ENCODE measurements at places on chromosomes 16 and 17.

DNA sequence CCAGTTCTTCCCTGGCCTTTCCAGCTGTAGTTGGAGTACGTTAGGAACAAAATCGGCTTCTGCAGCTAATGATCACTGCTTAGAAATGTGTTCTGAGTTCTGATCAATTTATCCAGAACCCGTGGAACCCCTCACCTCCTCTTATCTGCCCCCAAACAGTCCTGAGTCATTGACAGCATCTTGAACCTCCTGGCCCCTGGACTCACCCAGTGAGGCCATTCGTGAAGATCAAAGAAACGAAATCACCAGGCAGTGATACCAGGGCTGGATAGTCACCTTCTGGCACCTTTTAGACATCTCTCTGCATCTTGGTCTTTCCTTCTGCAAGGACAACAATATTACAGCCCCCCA, 17.0 kb upstream of the EXOC7 start:
- no peak for DNase-seq

- no peak for DNase-seq
Observed at GRCh38 chr17:18117533-18117932, 9.0 kb downstream of the MYO15A start.

GRCh38 chr17:51228161-51228560, 31.7 kb downstream of the MBTD1 start:
- DNase-seq = no peak

- DNase-seq = no peak
Observed at GRCh38 chr17:36204724-36205500, 6.0 kb upstream of the CCL4L2 start.

DNA sequence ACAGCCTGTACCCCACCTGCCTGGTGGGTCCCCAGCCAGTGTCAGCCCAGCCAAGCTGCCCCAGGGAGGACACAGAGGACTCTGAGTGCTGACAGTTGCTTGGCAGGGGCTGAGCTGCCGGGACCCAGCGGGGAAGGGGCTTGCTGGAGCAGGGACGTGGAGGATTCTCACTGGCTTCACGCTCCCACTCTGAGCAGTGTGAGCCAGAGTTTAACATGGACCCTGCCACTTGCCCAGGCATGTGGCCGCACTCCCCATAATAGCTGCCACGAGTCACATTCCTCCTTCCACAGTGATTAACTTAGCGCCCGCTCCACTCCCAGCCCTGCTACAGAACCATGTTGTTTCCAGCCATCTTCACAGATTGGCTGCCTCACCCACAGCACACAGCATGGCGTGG, 31.2 kb downstream of the SREBF1 start:
- no peak for DNase-seq

GRCh38 chr17:76511668-76512365, 10.6 kb upstream of the RHBDF2 start:
- DNase-seq = no peak

- DNase-seq = no peak
Observed at GRCh38 chr16:9118170-9118569, 26.7 kb downstream of the HAPSTR1 start.

DNA sequence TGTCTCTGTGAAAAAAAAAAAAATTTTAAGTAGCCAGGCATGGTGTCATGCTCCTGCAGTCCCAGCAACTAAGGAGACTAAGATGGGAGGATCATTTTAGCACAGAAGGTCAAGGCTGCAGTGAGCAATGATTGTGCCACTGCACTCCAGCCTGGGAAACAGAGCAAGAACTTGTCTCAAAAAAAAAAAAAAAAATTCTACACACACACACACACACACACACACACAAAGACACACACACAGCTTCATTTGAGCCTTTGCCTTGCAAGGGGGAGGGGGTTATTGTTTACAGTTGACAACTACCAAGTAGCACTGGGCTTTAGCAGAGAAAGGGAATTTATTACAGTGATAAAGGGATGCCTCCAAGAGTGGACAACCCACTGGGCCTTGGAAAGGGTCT, 4.9 kb upstream of the POLR3E start:
- DNase-seq = no peak

DNA sequence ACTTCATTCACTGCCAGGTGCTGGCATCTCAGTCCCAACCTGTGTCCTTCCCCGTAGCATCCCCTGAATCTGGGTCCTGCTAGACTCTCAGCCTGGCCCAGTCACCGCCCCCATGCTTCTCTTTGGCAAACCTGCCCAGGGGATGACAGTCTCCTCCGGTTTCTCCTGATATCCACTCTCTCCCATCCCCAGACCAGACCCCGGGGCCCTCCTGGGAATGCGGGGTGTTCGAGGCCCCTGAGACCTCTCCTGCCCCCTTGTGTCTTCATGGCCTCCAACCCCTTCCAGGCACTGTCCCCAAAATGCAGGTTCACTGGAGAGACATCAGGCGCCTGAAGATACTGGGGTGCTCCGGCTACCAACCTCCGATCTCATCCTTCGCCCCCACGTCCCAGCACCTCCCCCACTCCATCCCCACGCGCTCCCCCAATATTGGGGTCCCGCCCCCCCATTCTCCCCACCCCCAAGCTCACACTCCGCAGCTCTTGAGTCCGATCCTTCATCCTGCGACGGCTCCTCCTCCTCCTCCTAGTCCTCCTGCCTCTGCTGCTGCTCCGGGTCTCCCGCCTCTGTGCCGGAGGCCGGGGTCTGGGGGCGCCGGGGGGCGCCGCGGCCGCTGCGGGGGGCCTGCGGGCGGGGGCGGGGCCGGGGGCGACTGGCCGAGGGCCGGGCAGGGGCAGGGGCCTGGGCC, 399 bp downstream of the STX1B start:
- DNase-seq = no peak

DNA sequence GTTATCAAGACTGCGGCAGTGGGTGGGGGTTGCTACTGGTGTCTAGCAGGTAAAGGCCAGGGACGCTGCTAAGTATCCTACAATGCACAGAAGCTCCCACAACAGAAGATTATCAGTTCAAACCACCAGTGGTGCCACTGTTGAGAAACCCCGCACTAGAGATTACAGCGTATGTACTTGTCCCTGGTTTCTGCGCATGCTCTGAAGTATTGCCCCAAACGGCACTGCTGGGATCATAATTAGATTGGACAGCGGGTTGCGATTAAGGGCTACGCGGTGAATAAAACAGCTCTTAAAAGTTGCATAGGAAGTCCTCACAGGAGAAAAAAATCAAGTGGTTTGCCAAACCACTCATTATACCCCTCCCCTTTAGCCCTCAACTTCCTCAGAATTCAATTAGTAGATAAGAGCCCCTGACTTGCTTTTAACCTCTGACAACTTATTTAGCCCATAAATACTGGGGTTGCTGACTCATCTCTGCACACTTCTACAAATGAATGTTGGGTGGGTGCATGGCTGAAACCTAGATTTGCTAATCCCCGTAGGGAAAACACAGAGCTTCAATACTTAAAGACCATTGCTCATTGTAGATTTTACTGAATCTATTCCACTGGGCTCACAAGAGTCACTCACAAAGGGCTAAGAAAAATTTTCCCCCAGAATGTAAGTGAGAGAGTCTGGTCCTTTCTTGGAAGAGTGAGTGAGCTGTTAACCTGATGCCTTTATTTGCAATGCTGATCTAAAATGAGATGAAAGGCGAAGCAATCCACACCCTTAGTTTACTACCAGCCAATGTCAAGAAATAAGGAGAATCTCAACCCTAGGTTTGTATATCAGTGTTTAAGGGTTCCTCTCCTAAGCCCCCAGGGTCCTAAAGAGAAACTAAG, 91.8 kb downstream of the RGS9 start:
- no peak for DNase-seq

DNA sequence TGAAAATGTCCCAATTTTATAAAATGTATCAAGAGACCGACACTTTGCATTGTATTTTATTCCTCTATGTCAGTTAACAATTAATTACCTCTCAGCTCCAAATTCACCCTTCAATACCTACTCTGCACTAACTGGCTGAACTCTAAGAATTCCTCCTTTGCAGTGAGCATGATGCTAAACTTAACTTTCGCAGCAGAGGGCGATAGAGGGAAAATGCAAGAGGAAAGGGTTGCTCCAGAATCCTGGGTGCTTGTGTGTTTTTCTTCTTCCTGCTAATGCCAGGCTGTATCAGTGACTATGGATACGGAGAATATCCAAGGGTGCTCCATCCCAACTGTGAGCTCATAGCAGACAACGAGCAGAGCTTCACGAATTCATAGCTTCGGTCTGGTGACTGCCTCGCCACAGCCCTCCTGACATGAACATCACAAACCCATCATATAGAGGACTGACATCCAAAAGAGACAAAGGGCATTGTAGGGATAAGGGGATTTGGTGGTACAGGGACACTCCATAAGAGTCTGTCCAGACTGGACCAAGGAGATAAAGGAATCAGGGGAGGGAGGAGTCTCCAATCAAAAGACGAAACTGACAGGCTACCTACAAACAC, 172.9 kb downstream of the STX8 start:
- no peak for DNase-seq

GRCh38 chr17:81404558-81405165, 9.4 kb downstream of the BAHCC1 start:
- no peak for DNase-seq

- no peak for DNase-seq
Observed at GRCh38 chr17:20032636-20033035, 23.5 kb downstream of the SPECC1 start.

DNA sequence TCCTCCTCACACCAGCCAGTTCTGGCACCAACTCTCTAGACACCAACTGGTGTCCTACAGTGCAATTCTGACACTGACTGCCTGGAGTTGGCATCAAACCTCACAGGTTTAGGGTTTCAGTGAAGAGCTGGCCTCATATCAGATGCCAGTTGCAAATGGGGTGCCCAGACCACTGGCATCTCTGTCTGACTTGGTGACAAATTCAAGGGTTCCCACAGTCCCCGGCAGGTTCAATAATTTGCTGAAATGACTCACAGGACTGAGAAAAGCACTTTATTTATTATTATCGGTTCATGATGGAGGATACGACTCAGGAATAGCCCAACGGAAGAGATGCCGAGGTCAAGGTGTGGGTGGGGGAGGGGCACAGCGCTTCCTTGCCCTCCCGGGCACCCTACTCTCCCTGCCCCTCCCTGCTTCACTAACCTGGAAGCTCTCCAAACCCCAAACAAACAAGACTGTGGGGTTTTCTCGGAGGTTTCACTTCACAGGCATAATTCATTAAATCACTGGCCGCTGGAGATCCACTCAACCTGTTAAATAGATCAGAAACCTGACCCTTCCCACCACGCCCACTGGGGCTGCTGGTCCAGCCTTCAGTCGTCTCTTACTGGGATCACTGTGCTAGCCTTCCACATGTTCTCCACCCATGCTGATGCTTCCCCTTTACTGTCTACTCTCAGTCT, 1.7 kb upstream of the NLRP1 start:
- no peak for DNase-seq

- no peak for DNase-seq
Observed at GRCh38 chr16:74623839-74624235, 16.9 kb upstream of the GLG1 start.

DNA sequence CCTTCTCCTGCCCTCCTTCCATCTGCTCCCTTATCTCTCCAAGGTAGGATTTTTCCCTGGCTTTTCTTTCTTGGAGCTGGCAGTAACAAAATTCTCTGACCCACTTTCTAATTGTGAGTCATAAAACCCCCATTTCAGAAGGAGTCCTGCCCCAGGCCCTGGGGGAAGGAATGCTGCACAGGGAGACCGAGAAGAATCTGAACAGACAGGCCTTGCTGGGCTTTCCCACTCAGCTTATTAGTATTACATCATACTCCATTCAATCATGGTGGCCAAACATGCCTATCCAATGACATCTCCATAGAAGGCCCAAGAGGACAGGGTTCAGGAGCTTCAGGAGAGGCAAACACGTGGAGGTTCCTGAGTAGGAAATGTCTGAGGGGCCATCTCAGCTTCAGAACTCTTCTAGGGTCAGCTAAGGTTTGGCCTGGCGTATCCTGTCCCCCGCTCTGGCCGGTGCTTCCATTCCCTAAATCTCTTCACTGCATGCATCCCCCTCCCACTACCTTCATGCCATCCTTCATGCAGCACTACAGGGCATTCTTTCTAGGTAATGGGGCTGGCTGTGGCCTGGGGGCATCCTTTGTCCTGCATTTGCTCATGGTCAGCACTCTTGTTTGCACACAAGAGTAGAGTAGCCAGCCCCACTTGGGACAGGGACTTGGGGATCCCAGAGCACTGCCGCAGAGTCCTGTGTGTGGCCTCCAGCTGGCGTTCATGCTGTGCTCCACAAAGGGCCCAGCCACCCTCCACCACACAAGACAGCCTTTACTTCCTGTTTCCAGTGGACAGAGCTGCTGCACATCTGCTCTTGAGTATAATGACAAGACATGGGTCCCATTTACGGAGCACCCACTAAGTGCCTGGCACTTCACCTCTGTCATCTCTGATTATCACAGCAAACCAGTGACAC, 8.2 kb downstream of the SLC6A2 start:
- no peak for DNase-seq

DNA sequence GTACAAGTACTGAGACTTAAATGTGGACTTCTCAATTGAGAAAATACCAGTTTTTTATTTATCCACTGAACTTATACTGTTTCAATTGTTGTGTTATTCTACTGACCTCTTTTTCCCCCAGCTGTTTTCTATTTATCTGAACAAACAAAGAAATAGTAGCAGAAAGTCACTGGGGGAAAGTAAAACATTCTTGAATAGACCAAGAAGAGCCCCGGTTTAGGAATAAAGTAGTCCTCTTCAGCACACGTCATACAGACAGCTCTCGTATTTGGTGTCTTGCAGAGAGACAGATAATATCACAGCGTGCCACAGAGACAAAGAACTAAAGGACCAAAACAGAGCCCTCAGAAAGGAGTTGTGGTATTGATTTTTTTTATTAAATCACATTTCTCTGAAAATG, 1159.1 kb upstream of the CDH8 start:
- no peak for DNase-seq

- DNase-seq = no peak
Observed at GRCh38 chr17:66018786-66019185, 173.1 kb downstream of the CEP112 start.

- DNase-seq = no peak
Observed at GRCh38 chr16:52676959-52677358, 130.0 kb upstream of the TOX3 start.

DNA sequence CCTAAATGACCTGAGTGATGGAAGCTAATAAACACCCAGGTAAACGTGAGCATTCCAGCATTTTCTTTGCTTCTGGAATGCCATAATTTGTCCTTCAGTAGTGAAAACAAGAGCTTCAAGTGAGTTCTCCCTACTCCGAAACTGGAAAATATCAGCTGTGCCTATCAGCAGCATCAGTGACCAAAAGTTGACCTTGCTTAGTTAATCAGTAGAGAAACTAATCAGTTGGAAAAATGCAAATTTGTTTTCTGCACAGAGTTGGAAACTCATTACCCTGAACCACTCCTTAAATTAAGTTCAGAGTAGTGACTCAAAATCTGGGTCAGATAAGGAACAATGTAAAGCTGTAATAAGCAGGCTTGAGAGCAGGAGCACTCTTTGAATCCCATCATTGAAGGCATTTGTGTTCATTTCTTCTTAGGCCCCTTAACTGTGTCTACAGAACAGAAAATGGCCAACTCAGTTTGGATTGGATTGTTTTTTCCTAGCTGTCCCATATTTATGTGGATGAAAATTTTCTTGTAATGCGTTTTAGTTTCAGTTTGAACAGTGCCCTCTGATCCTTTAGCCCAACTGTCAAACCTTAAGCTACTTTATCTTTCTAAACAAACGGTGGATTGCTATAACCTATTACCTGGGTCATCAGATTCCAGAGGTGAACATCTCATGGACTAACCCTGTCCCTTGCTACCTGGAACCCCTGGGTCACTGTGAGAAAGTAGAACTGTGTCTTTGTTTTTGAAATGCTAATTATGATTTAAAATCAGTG, 290.4 kb downstream of the TOX3 start:
- no peak for DNase-seq

All from stimulated activated CD8-positive, alpha-beta memory T cell treated with anti-CD3 and anti-CD28 coated beads, Interleukin-7, amount 100 ng/mL, for 1 hour (primary cell).